ENCODE measurements at places on chromosomes 2 and 18. TPM values are rescaled to one million over a fixed set of nuclear protein-coding genes. Genes with fewer than 3 reads are reported as not detected.

Gene GPR35
- 2.8 TPM for total RNA-seq

Gene SULT1C4
- total RNA-seq = 0.17 TPM

Gene ICA1L
- total RNA-seq = 3.0 TPM

Gene EML6
- total RNA-seq = 2.9 TPM

Gene MC5R
- total RNA-seq = not detected

Gene ASB18
- total RNA-seq = not detected

Gene COL5A2
- 14.6 TPM for total RNA-seq

- no peak for DNase-seq
These were observed 144.5 kb downstream of the HDAC4 start for GRCh38 chr2:239256350-239256743.

DNA sequence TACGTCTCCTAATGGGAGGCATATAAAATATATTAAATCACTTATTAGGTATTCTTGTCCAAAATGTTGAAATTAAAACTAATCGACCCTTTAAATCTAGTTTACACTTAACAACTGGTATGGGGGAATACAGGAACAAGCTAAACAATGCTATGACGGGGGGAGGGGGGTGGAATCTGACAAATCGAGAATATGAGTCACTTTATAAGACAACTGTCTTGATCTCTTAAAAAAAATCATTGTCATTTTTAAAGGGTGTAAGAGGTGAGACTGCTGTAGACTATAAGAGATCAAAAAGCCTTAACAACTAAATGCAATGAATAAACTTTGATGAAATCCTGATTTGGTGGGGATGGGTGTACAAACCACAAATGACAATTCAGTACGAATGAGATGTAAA is 6.0 kb downstream of the MAP3K2 start:
- no peak for DNase-seq

GRCh38 chr2:107336526-107336925 is 450.6 kb upstream of the ST6GAL2 start:
- DNase-seq = no peak

DNA sequence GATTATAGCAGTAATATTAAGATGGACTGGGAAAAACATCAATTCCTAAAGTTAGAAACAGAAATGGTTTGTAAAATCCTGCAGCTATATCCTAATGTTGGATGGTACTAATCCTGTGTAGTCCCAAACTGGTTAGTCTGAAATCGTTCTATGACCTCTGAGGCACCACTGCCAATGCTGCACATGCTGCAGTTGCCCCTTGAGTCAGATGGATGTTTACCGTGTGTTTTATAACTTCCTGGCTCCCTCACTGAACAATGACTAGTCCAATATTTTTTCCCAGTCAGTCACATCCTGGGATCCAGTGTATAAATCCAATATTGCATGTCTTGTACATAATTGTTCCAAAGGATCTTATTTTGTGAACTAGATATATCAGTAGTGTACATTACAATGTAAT is 226.7 kb upstream of the PKDCC start:
- DNase-seq = no peak

GRCh38 chr2:6810961-6811360 is 54.7 kb downstream of the CMPK2 start:
- DNase-seq = no peak

GRCh38 chr2:95328358-95329125 is 31.4 kb downstream of the KCNIP3 start:
- no peak for DNase-seq

GRCh38 chr2:65129286-65129825 is 550 bp downstream of the RAB1A start:
- DNase-seq = peak; percentile 59

DNA sequence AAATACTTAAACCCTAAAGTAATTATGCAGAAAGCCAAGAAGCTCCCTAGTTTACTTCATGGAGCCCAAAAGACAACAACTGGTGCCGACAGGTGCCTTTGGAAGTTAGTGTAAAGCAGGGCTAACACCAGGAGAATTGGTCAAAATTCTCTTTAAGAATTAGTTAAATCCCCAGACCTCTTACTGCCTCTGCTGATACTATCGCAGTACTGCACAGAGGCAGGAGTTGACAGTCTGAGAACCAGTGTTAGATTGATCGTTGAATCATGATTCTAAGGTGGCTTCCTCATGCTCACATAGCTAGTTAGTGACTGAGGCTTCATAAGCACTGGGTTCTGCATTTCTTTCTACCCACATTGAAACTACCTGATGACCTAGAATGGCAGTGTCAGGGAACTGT is 445.0 kb downstream of the XIRP2 start:
- DNase-seq = no peak

DNA sequence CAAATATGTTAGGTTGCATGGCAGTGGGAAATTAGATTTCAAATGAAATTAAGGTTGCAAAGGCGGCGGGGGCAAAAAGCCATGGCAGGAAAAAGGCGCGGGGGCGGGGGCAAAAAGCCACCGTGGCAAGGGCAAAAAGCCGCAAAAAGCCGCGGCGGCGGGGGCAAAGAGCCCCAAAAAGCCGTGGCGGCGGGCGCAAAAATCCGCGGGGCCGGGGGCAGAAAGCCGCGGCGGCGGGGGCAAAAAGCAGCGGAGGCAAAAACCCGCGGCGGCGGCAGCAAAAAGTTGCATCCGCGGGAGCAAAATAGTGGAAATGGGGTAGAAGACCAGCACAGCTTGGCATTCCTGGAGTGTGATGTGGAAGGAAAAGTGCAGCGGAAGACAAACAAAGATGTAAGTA is 417.1 kb downstream of the ANKRD30B start:
- no peak for DNase-seq

DNA sequence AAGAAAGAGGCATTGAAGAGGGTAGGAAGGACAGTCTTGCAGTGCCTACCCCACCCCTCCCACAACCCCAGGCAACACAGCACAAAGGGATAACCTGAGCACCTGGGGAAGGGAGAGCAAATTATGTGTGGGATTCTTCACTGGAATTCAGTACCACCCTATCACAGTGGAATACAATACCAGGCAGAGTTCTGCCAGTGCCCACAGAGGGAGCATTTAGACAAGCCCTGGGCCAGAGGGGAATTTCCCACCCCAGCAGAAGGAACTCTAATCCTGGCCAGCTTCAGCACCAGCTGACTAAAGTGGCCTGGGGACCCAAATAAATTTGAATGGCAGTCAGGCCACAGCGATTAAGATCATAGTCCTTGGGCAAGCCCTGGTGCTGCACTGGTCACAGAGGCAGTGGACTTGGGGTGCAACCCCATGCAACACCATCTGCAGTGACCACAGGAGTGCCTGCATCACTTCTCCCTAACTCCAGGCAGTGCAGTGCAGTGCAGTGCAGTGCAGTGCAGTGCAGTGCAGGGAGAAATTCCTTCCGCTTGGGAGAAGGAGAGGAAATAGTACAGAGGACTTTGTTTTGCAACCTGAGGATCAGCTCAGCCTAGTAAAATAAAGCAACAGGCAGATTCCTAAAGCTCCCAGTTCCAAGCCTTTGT is 147.8 kb upstream of the SRD5A2 start:
- no peak for DNase-seq

DNA sequence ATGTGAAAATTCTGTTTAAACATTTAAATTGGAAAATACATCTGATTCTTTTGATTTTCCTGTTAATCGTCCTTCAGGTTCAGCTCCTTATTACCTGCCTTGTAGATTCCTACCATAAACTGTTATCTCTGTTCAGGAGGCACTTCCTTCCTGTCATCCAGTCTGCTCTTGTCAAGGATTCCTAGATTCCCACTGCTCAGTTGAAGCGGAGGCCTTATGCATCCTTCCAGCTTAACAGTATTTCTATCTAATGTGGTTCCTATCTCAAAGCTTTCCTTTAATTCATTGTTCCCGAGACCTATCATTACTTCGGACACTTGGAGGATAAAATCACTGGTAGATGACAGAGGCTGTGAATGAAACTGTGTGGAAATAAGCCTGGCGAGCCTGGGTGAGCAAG is 12.0 kb downstream of the SPAG16 start:
- DNase-seq = no peak

GRCh38 chr2:80135001-80135400 is 169.6 kb downstream of the LRRTM1 start:
- DNase-seq = no peak

DNA sequence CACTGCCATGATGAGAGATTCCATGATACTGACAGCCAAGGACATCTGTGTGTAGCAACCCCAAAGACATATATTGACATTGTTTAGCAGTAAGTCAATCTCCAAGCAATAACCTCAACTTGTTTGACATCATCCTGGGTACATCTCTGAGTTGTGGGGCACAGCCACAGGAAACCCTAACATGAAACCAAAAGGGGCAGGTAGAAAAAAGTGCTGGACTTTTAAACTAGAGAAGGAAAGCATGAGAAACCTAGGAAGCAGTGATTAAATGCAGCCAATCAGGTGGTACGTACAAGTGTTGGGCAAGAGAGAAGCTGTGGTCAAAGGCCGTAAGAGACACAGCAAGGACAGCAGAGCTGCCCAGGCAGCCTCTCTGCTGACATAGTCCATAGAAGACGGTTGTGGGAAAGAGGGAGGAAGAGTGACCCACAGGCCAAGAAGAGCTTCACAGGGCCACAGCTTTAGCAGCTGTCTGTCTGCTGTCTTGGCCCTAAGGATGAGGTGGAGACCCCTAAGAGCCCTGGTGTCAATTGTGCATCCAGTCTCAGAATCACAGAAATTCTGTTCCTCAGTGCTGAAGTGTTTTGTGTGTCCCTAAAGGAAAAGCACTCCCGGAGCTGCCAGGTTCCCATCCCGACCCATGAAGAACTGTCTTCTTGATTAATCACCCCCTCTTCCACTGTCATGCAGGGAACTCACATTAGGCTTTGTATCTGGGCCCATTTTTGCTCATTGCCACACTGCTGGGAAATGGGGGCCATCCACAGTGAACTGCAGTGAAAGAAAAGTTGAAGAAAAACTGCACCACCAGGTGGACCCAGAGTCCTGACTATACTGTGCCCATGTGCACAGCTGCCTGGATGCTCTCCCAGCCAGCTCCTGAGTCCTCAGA is 25.4 kb upstream of the CHN1 start:
- DNase-seq = no peak

GRCh38 chr18:45670281-45670962 is 53.6 kb upstream of the SLC14A1 start:
- DNase-seq = no peak

- DNase-seq = peak; percentile 38
These were observed 1.8 kb upstream of the ID2 start for GRCh38 chr2:8679827-8680731.

DNA sequence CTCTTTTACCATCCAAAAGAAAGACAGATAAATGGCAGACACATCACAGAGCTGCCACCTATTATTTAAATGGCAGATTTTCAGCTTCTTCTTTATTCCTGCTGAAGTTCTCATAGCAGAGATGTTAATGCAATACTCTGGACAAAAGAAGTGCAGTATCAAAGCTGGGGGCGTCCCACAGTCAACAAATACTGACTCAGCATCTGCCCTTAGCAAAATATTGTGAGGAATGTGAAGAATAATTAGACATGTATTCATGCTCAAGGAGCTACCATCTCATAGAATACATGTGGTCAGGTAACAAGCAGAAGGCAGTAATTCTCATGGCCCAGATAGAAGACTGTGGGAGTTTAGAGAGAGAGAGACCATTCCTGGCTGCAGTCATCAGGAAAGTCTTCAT is 108.0 kb upstream of the TANK start:
- no peak for DNase-seq

GRCh38 chr2:42096869-42097591 is 49.2 kb downstream of the PKDCC start:
- DNase-seq = no peak

DNA sequence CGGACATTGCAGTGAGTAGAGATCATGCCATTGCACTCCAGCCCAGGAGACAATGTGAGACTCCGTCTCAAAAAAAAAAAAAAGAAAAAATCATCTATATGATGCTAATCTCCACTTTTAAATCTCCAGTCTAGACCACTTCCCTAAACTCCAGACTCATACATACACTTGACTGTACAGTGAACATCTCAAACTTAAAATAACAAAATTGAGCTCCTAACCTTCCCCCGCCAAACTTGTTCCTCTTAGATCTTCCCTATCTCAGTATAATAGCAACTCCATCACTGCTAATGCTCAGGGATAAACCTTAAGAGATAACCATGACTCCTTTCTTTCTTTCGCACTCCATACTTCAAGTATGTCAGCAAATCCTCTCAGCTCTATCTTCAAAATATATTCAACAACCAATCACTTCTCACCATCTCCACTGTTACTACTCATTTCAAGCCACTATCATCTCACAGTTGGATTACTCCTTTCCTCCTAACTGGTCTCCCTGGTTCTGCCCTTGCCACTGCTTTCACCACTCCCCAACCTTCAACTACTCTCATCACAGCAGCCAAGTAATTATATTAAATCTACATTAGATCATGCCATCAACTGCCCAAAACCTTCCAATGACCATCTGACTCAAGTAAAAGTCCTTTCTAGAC is 12.0 kb downstream of the MEMO1 start:
- DNase-seq = no peak

GRCh38 chr2:25664183-25664964 is 9.0 kb downstream of the DTNB start:
- peak; percentile 27 for DNase-seq

DNA sequence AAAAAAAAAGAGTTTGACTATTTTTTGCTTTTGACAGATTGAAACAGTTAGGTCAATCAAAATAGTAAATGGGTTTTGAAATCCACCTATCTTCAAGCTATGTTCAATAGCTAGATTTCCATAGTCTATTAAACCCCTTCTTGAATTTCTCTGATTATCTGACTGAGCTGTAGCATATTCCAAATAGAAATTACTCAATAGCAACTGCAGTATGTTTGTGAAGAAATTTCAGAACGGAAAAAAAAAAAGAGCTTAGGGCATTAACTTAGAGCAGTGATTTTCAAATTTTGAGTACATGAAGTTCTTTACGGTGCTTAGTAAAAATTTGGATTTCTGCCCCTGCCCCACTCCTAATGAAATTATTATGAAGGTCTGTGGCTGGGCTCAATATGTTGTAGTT is 432.3 kb downstream of the LRP1B start:
- DNase-seq = no peak

DNA sequence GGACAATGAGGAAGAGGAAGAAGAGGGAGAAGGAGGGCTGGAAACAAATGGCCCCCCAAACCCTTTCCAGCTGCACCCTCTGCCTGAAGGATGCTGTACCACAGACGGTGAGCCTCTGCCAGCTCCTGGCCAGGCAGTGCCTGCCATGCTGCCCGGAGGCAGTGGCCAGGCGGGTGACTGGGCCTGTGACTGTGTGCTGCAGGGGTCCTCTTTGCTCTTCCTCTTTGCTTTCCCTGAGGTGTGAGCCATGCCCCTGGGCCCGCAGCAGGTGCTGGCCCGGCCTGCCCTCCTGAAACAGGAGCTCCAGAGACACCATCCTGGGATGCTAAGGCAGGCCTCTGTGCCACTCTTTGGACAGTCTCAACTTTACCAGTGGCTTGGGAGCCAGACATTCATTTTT is 28.6 kb downstream of the GREB1 start:
- DNase-seq = peak; percentile 43

DNA sequence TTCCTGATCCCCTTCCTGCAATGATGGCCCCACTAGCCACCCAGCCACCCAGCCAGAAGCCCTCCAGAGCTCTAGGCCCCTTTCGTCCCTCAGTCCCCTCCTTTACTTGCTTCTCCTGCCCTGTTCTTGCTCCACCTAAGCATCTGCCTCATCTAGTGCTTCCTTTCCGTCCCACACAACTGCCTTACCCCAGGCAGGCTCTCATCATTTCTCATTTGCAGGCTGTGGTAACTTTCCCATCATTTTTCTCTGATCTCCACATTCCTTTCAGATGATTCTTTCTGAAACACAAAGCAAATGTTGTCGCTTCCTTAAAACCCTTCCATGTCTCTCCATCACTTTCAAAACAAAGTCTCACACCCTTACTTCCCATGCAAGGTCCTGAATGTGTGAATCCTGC is 459.8 kb downstream of the METTL4 start:
- DNase-seq = no peak

Data from lower leg skin (tissue), 4 donors.